Fibroblast of the aortic adventitia (primary cell): ENCODE measurements at places on chromosomes 13 and 19.

GRCh38 chr19:21848706-21849105 is 12.7 kb upstream of the ZNF43 start:
- no peak for DNase-seq

DNA sequence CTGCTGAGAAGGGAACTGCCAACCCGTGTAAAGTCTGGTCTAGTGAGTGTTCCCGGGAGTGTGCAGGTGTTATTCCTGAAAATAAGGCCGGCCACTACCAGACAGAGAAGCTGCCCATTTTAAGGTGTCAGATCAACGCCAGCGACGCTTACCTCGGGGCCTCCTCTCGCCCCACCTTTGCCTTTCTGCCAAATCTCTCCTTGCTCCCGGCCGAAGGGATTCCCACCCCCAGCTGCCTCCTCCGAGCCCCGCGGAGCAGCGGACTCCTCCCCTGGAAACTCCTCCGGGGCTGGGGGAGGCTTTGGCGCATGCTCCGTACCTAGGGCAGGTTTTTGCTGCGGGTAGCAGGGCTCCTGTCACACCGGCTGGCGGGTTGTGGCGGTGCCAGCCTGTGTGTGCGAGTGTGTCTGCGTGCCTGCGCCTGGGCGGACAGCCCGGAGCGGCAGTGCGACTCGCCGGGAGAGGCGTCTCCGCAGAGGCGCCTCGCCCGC is at the start of gene HS6ST3:
TSS of gene HS6ST3 (plus strand) at position 359 of the 491 bp plus-strand sequence.
- DNase-seq: no peak

DNA sequence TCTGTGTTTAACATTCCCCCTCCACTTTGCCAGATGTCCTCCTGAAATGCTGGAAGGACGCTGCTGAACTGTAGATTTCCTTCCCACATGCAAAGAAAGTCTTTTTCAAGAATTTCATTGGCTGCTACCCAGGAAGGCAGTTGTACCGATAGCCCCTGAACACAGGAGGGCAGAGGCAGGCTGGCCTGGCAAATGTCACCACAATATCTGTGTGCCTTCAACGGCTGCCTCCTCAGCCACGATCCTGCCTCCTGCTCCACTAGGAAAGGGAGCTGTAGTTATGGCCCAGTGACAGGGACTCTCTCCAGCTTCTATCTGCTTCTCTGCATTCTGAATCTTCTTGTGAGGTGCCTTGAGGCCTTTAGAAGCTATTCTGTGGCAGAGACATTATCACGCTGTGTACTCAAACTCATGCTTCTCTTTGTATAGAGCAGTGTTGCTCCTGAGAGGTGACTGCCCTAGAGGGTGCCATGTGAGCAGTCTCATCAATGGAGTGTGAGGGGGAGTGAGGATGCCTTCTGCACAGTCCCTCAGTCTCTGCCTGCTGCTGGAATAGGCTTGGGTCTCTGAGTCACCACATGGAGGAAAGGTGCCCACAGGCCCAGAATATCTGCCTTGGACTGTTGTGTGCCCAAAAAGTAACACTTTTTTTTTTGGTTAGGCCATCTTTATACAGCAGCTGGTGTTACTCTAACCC is 279.8 kb downstream of the DNAJC15 start:
- peak; percentile 81 for DNase-seq

DNA sequence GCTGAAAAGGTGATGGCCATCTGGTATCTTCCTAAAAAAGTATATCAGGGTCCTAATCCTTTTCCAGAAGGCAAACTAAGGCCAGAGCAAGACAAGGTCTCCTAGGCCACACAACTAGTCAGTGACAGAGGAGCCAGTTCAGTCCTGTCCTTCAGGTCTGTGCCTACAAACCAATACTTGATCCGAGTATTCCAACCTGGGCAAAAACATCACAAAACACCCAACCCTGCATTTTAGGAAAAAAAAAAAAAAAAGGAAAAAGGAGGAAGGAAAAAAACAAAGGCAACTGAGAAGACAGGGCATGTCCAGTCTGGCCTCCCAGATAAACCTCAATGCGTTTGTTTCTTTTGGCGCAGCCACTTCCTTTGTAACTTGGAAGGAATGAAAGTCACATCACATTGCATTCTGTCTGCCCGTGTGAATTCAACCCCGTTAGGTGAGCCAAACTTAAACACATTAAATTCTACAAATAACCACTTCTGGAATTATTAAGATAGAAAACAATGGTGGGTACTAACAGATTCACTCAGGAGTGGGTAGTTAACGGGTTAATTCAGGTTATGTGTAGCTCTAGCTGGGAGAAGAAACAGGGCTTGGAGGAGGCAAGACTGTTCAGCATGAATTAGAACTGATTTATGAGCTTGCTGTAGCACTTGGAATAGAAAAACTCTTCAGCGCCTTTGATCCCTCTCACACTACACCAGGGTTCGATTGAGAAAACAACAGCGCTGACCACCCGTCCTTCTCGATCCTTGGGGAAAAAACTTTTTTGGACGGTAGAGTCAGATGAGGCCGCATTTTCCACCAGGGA is 43.0 kb upstream of the HNRNPA1L2 start:
- peak; percentile 87 for DNase-seq

- DNase-seq: no peak
Observed at GRCh38 chr19:2043961-2044708, 6.9 kb downstream of the MKNK2 start.

DNA sequence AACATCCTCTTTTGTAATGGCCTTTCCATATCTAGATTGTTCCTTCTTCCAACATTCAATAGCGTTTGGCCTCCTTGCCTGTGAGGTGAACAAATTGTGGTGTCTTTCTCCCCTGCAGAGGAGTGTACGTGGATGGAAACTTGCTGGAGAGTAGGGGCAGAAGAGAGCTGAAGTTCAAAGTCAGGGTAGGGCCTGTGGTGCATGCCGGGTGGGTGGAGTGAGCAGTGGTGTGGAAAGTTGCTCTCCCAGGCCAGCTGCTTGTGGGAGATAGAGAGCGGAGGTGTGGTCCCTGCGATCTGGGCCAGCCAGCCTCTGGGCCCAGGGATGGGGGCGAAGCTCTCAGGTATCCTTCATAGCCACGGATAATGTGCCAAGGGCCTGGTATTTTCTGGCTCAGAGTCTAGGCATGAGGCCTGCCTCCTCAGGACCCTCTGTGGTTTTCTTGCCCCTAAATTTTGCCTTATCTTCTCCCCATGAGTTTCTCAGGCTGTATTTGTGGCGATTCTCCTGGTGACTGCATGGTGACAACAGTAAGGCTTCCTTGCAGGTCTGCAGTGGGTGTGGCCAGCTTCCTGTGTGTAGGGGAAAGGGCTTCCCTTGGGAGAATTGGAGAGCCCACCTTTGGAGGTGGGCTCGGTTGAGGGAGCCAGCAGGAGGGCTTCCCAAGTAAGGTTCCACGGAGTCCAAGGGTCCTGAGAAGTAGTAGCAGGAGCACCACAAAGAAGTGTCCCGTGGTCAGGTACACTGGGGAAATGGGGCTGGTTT is 6.7 kb downstream of the RGCC start:
- no peak for DNase-seq

DNA sequence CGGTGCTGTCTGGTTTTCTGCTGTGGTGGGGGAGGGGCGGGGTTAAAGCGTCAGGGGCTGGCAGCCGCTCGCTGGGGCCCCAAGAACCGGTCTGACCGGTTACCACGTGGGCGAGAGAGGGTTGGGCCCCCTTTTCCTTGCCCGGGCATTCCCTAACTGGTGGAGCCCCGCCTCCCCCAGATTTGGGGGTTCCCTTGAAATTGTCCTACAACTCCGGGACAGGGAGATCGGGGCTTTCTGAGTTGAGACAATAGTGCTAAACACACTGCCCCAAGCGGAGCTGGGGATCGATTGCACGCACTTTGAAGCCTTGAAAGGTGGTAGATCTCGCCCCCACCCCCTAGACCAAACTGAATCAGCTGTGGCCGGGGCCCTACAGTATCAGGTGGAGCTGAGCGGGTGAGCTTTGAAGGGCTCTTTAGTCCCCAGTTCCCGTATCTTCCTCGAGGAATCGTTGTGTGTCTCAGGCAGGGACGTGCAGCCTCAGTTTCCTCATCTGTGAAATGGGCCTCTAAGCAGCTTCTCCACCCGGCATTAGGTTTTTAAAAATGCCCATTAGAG is 4.8 kb downstream of the IER2 start:
- DNase-seq: peak; percentile 72

GRCh38 chr13:48159826-48160225 is 64.9 kb upstream of the MED4 start:
- DNase-seq: no peak

DNA sequence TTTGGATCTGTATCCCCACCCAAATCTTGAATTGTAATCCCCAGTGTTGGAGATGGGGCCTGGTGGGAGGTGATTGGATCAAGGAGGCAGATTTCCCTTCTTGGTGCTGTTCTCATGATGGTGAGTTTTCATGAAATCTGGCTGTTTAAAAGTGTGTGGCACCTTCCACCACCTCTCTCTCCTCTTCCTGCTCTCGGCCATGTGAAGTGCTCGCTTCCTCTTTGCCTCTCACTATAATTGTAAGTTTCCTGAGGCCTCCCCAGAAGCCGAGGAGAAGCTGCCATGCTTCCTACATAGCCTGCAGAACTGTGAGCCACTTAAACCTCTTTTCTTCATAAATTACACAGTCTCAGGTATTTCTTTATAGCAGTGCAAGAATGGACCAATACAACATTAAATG is 15.7 kb downstream of the COMMD6 start:
- DNase-seq: no peak

- peak; percentile 34 for DNase-seq
Observed at GRCh38 chr13:103354171-103354570, 288.0 kb upstream of the SLC10A2 start.

- peak; percentile 47 for DNase-seq
Observed at GRCh38 chr13:97329331-97329730, 104.6 kb upstream of the RAP2A start.

- DNase-seq: no peak
Observed at GRCh38 chr19:33358408-33358807, 15.1 kb upstream of the CEBPG start.

- peak; percentile 41 for DNase-seq
Observed at GRCh38 chr19:49106648-49107135, 7.5 kb upstream of the LIN7B start.

DNA sequence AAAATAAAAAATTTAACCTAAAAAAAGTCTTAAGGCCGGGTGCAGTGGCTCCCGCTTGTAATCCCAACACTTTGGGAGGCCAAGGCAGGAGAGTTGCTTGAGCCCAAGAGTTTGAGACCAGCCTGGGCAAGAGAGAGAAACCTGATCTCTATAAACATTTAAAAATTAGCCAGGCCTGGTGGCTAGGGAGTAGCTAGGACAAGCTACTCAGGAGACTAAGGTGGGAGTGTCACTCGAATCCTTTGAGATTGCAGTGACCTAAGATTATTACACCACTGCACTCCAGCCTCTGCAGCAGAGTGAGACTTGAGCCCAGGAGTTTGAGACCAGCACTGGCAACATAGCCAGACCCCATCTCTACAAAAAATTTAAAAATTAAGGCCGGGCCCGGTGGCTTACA is 1.1 kb downstream of the CCDC97 start:
- no peak for DNase-seq

DNA sequence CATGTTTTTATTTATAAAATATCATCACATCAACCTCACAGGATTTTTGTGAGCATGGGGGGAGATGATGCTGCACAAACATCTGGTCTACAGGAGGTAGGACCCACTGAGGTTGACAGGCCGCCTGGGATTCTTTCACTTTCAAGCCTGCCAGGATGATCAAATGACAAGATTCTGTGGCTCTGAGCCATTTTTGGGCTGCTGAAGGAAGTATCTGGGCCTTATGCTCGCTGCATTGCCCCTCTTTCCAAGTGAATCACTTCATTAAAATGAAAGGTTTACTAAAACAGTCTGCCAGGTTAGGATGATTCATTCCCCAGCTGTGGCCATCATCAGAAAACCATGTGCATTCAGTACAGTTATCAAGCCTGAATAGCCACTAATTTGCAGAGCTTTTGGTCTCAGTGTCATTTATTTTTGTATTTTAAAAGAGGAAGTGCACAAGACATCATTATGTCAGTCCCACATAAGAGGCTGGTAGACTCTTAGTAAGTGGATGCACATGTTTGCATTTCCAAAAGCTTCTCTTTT is 34.4 kb downstream of the STARD13 start:
- peak; percentile 95 for DNase-seq

DNA sequence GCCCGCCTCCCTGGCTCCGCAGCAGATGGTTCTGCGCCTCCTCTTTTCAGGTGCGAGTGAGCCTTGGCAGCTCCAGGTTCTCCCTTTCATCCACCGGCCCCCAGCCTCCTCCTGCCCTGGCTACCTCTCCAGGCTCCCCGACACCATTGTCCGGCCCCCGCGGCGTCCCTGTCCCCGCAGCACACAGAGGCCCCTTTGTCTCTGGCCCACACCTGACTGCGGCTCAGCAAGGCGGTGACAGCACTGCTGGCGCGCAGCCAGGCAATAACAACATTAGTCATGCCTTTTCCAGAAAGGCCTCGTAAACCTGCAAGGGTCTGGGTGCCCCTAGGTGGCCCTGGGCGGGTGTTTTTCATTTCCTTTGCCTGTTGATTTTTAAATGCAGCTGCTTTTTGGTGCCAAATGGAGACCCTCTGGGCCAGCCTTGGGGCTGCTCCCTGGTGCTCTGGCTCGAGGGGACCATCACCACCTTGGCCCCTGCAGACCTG is 73.2 kb upstream of the MEDAG start:
- DNase-seq: peak; percentile 23

- DNase-seq: peak; percentile 35
Observed at GRCh38 chr19:46495786-46496099, at the start of gene PNMA8B. Gene PNMA8B, minus strand, starts transcription at chr19:46495867. Its CDS starts 402 bp downstream, at chr19:46495465.

GRCh38 chr13:33531484-33531883 is 245.9 kb upstream of the STARD13 start:
- no peak for DNase-seq

GRCh38 chr19:8331263-8331845 is 10.1 kb downstream of the RPS28 start:
- DNase-seq: no peak

- no peak for DNase-seq
Observed at GRCh38 chr19:30235946-30236345, 136.2 kb upstream of the ZNF536 start.

GRCh38 chr13:113990321-113990837 is 16.5 kb upstream of the C13orf46 start:
- DNase-seq: no peak

GRCh38 chr13:27474751-27475268 is 24.4 kb upstream of the MTIF3 start:
- DNase-seq: no peak

- DNase-seq: no peak
Observed at GRCh38 chr13:70339738-70340137, 231.5 kb upstream of the KLHL1 start.

DNA sequence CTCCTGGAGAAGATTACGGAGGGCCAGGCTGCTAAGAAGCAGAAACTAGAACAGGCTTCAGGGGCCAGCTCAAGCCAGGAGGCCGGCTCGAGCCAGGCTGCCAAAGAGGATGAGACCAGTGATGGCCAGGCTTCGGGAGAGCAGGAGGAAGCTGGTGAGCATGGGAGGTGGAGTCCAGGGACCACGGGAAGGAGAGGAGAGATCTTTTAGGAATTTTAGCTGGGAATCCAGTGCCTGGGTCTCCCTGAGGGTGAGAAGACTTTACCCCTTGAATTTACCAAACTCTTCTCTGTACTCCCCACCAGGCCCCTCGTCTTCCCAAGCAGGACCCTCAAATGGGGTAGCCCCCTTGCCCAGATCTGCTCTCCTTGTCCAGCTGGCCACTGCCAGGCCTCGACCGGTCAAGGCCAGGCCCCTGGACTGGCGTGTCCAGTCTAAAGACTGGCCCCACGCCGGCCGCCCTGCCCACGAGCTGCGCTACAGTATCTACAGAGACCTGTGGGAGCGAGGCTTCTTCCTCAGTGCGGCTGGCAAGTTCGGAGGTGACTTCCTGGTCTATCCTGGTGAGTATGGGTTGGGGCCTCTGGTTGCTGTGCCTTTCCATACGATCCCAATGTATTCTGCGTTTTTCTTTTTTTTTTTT is 824 bp downstream of the TSEN34 start:
- DNase-seq: no peak

- peak; percentile 33 for DNase-seq
Observed at GRCh38 chr19:18278521-18279265, 2.7 kb downstream of the JUND start.
